Nephron progenitor cell (in vitro differentiated cells): ENCODE measurements at places on chromosomes 3 and 15.

DNA sequence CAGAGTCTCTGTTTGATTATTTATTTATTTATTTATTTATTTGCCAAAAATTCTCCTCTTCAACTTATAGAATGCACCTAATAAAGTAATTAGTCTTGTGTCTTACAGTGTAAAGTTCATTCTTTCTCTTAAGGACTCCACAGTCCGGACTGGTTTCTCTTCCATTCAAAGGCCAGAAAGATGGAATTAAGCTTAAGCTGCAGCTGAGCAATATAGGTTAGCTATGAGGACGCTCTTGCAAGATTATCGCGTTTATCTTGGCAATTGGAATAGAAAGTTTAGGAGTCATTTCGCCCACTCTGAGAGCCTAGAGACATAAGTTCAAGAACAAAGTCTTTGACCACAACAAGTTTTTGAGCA, 15.0 kb downstream of the TAGLN3 start:
- H3K4me3 ChIP-seq = no peak overlapping the region
- no peaks in the 10 kb centered on the region for H3K27me3 ChIP-seq
- peak overlapping the region; percentile 84 for H3K27ac ChIP-seq
- no peak for DNase-seq
- peaks cover 44% of the 10 kb centered on the region for H3K4me1 ChIP-seq
- H3K36me3 ChIP-seq = peaks cover 27% of the 10 kb centered on the region

GRCh38 chr3:177764377-177764912, 567.2 kb upstream of the TBL1XR1 start:
- no peak overlapping the region for H3K4me3 ChIP-seq
- no peaks in the 10 kb centered on the region for H3K27me3 ChIP-seq
- H3K4me1 ChIP-seq = peaks cover 30% of the 10 kb centered on the region
- DNase-seq = no peak
- no peak overlapping the region for H3K27ac ChIP-seq

DNA sequence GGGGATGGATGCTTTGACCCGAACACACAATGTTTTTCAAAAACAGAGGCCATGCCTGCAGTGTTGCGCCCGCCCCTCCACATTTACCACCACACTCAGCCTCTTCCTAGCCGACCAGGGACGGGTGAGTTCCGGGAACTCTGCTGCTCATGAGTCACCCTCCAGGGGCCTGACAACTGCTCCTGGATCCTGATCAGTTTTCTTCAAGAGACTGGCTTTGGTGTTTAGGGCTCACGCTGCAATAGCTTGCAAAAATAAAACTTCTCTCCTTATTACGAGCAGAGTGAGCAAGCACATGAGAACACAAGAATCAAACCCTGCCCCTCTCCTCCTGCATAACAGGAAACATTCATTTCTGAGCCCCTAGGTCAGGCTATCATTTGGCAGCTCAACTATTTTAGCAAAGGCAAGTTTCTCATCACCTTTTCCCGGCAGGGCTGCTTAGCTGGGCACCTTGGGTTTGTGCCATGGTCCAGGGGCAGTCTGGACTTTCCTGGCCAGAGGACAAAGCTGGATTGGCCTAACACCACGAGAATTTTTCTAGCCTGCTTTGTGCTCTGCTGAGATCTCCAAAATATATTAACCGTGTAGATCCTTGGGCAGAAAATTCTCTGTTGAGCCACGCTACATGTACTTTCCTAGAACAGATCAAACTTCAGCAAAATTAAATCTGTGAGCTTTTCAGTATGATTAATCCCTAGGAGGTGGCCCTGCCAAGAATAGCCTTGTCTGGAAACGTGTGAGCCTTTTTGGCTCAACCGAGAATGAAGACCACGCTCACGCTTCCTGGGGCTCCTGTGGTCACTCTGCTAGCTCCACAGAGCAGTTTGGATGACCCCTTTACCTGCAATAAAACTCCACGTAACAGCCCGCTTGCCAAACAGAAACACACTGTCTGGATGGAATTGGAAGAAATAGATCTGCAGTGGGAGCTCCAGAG, 52.7 kb upstream of the SPATA12 start:
- peaks cover 12% of the 10 kb centered on the region for H3K36me3 ChIP-seq
- H3K4me1 ChIP-seq = peaks cover 58% of the 10 kb centered on the region
- peak overlapping the region; percentile 97 for H3K27ac ChIP-seq
- peak overlapping the region; percentile 47 for H3K4me3 ChIP-seq
- no peak for DNase-seq

DNA sequence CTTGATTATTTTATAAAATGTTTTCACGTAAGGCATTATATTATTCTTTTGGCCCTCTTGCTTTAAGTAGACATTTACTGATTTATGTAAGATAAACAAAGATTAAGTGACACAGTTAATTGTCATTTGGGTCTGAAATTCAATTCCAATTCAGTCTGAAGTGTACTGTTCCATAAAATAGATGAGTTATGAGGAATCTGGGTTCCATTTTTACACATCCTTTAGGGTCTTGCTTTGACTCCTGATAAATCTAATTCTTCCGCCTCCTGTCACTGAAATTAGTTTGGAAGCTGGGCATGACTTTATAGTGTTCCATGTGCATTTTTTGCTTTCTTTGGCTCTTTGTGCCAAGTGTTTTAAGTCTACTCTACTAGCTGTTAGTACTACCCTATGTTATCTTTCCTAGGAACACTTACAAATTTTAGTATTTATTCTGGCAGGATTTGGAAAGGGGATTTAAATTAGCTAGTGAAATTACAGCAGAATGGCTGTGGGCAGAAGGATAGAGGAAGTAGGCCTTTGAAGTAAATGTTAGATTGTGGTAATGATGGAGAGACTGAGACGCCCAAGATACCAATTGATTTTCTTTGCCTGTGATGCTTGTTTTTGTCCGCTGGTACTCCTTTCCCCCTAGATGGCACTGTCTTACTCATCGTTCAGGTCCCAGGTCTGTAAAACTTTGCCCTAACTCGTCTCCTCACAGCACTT, 14.3 kb downstream of the ARL8B start:
- no peak overlapping the region for H3K4me3 ChIP-seq
- peaks cover 19% of the 10 kb centered on the region for H3K36me3 ChIP-seq
- H3K27me3 ChIP-seq = no peaks in the 10 kb centered on the region

- H3K4me1 ChIP-seq = peaks cover 99% of the 10 kb centered on the region
- DNase-seq = peak; percentile 36
- no peak overlapping the region for H3K4me3 ChIP-seq
- H3K27ac ChIP-seq = peak overlapping the region; percentile 89
- peaks cover 4% of the 10 kb centered on the region for H3K27me3 ChIP-seq
- no peaks in the 10 kb centered on the region for H3K36me3 ChIP-seq
Observed at GRCh38 chr15:77607111-77607893, 25.4 kb downstream of the LINGO1 start.

DNA sequence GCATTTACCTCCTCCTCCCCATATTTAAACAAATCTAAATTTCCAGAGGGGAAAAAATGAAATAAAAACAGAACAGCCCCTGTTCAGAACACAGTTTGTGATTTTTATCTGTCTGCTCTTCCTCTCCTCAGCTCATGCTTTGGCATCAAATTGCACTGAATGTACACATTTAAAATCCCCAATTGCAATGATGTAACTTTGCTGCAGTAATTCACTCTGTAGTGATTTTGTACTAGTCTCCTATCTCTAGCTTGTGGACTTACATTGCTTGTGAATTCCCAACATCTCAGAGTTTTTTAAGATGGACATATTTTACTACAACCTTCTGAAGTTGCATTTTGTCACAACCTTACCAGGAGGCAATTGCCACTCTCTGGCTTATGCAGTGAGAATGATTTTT, 81.6 kb upstream of the ROBO2 start:
- H3K4me3 ChIP-seq = no peak overlapping the region
- H3K27ac ChIP-seq = no peak overlapping the region
- no peaks in the 10 kb centered on the region for H3K36me3 ChIP-seq
- no peak for DNase-seq

DNA sequence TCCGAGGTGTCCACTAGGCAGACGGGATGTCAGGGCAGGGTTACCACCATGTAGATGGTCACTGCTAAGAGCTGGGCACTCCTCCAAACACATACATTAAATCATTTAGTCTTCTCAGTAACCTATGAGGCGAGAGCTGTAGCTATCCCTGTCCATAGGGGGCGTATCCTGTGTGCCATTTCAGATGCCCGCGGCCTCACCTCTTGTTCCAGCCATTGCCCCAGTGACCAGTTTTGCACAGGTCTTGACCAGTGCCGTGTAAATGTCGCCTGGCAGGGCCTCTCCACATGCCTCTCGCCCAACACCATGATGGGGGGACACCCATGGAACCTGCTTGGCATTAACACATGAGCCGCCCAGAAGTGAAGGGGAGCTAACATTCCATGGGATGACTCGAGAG, 20.8 kb upstream of the SRP14 start:
- no peak for DNase-seq
- H3K4me3 ChIP-seq = no peak overlapping the region
- peaks cover 5% of the 10 kb centered on the region for H3K27me3 ChIP-seq
- H3K4me1 ChIP-seq = peaks cover 48% of the 10 kb centered on the region

- H3K27me3 ChIP-seq = no peaks in the 10 kb centered on the region
- DNase-seq = no peak
- H3K27ac ChIP-seq = no peak overlapping the region
Observed at GRCh38 chr3:76664816-76665215, 375.1 kb upstream of the ROBO2 start.

GRCh38 chr3:88398581-88398980, 248.8 kb downstream of the C3orf38 start:
- no peak for DNase-seq
- H3K4me1 ChIP-seq = no peaks in the 10 kb centered on the region
- H3K4me3 ChIP-seq = no peak overlapping the region
- H3K36me3 ChIP-seq = no peaks in the 10 kb centered on the region
- no peaks in the 10 kb centered on the region for H3K27me3 ChIP-seq

DNA sequence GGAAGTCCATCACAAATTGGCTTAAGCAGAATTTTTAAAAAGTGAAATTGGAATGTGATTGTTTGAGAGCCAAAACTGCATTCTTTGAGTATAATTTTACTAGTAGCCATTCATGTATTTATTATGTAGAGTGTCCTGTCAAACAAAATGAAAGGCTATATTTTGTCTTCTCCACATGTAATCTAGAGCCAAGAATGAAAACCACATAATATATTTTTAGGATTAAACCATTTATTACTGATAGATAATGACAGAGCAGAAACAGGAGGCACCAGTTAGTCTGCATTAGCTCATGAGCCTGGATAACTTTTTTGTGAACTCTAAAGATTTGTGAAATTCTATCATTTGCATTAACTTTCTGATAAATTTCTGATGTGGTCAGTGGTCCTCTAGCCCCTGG, 130.2 kb downstream of the FILIP1L start:
- peaks cover 6% of the 10 kb centered on the region for H3K36me3 ChIP-seq
- no peaks in the 10 kb centered on the region for H3K4me1 ChIP-seq
- no peak for DNase-seq
- no peak overlapping the region for H3K4me3 ChIP-seq
- no peak overlapping the region for H3K27ac ChIP-seq
- H3K27me3 ChIP-seq = no peaks in the 10 kb centered on the region

DNA sequence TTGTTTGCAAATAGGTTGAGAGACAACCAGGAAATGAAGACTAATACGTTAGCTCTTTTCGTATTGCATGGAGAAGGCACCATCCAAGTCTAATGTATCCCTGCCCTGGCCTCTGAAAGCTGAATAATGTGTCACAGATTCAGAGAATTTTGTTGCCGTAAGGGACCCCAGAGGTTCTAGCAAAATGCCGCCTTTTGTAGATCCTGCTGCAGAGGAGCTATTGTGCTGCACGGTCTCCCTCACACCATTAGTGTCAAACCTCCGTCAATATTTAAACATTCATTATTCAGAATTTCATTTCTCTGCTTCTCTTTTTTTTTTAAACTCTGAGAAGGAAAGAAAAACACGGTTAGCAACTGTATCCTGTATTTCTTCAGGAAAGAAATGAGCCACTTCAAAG, 238.7 kb downstream of the EPHB1 start:
- peaks cover 3% of the 10 kb centered on the region for H3K27me3 ChIP-seq
- H3K27ac ChIP-seq = no peak overlapping the region
- no peak for DNase-seq
- no peaks in the 10 kb centered on the region for H3K36me3 ChIP-seq
- H3K4me1 ChIP-seq = peaks cover 81% of the 10 kb centered on the region

GRCh38 chr15:80173022-80173759, 20.4 kb downstream of the FAH start:
- H3K27me3 ChIP-seq = peaks cover 3% of the 10 kb centered on the region
- no peak overlapping the region for H3K4me3 ChIP-seq
- H3K4me1 ChIP-seq = peaks cover 5% of the 10 kb centered on the region
- peak; percentile 67 for DNase-seq
- no peak overlapping the region for H3K27ac ChIP-seq

- H3K27me3 ChIP-seq = no peaks in the 10 kb centered on the region
- H3K27ac ChIP-seq = no peak overlapping the region
- peaks cover 16% of the 10 kb centered on the region for H3K4me1 ChIP-seq
- no peaks in the 10 kb centered on the region for H3K36me3 ChIP-seq
Observed at GRCh38 chr3:61181874-61182273, 69.4 kb downstream of the FHIT start.

GRCh38 chr3:17040990-17041377, 156.2 kb downstream of the PLCL2 start:
- H3K27me3 ChIP-seq = peaks cover 3% of the 10 kb centered on the region
- peak overlapping the region; percentile 22 for H3K27ac ChIP-seq
- DNase-seq = no peak
- H3K4me1 ChIP-seq = no peaks in the 10 kb centered on the region
- no peaks in the 10 kb centered on the region for H3K36me3 ChIP-seq

DNA sequence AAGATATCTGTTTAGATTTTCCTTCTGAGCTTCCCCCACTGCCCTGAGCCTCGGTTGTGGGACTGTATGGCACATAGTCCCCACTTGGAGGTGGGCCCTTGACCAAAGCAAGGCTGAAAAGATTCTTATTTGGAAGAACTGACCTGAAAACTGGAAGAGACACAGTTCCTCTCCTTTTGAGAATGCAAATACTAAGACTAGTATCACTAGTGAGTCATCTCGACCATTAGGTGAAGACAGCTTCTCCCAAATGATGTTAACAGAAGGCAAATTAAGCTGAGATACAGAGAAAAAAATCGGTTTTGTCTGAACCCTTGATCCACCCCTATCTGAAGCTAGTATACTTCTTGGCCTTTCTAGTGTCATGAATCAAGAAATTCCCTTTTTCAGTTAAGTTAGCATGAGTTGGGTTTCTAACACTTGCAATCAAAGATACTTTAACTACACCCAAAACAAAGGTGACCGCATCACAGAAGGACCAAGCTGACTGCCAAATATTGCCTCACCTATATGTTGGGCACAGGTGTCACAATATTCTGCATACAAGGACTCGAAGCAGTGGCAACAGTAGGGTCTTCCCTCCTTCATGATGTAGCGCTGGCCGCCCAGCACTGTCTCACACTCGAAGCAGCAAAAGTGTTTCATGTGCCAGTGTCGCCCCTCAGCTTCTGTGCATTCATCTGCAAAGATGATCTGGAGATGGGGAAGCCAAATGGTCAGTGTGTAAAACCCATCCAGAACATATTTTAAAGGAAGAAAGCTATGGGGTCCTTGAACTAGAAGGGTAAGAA, 72.4 kb downstream of the PRICKLE2 start:
- H3K36me3 ChIP-seq = peaks cover 61% of the 10 kb centered on the region
- peaks cover 53% of the 10 kb centered on the region for H3K4me1 ChIP-seq
- no peaks in the 10 kb centered on the region for H3K27me3 ChIP-seq
